ENCODE measurements at places on chromosomes 2 and 18.

DNA sequence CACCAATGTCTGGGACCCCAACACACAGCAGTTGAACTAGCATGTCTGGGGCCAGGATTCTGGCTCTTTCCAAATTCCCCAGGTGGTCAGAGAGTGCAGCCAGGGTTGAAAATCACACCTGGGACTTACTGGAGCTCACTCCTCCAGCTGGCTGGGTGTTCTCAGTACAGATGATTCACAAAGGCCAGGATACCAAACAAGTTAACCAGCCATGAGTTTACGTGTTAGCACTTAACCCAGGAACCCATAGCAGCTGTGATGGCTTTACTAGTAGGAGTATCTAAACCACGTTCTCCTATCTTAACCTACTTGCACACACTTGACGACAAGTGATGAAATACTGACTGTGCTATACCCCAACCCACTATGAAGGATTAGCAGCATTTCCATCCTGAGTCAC lies 222.8 kb downstream of the FBXO15 start:
- DNase-seq: no peak

- no peak for DNase-seq
These were observed 8.7 kb downstream of the CROCC2 start for GRCh38 chr2:240914645-240915525.

GRCh38 chr18:77571743-77572142 lies 322.1 kb downstream of the GALR1 start:
- DNase-seq: no peak

- no peak for DNase-seq
These were observed 316.0 kb downstream of the SOX11 start for GRCh38 chr2:6008186-6008585.

DNA sequence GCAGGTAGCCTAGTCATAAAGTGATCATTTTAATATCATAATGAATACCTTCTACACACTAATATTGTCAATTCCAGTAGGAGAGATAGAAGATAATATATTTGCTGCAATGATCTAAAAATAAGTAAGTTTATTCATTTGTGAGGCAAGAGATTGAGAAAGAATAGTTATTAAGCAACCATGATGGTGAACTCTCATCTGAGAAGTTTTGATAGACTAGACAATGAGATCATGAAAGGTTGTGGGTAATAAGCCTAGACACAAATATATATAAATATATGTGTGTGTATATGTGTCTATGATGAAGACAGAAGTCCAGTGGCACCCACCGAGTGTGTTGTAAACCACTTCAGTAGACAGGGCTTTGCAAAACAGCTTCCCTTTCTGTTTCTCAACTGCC lies 181.0 kb upstream of the CHST9 start:
- no peak for DNase-seq

Data from memory B cell (primary cell).